T-cell (primary cell): ENCODE measurements at places on chromosomes 6 and 20. TPM values are rescaled to one million over a fixed set of nuclear protein-coding genes. Genes with fewer than 3 reads are reported as not detected.

RPP21 gene
- 38.4 TPM for total RNA-seq

IL17A gene
- not detected for total RNA-seq

TAP1 gene
- 117 TPM for total RNA-seq

DNA sequence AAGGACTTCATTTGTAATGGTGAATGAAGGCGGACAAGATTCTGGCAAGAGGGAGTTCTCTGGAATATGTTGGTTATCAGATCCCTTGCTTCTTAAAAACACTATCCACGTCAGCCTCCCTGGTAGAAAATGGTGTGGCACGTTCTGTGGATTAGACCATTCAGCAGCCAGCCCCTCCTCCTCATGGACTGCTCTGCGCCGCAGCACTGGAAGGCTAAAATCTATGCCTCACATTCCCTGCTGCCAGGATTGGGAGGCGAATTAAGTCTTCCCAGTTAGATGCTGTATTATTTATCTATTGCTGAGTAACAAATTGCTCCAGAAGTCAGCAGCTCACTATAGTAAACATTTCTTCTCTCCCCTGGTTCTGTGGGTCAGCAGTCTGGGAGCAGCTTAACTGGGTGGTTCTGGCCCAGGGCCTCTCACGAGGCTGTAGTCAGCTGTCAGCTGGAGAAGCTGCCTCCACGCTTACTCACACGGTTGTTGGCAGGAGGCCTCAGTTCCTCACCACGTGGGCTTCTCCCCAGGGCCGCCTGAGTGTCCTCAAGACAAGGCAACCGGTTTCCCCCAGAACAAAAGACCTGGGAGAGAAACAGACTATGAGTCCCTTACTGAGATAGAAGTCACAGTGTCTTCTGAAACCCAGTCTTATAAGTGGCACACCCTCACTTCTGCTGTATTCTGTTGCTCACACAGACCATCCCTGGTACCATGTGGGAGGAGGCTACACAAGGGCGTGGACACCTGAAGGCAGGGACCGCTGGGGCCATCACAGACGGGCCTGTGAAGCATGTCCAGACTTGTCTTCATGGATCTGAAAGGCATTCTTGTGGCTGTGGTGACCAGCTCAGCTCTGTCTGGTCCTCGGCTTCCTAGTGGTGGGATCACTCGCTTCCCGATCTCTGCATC, 101.0 kb downstream of the NRN1 start:
- no peaks in the 10 kb centered on the region for H3K36me3 ChIP-seq
- no peaks in the 10 kb centered on the region for H3K4me1 ChIP-seq
- no peak for DNase-seq
- no peak overlapping the region for H3K4me3 ChIP-seq
- H3K27ac ChIP-seq: no peak overlapping the region
- H3K27me3 ChIP-seq: no peaks in the 10 kb centered on the region

DNA sequence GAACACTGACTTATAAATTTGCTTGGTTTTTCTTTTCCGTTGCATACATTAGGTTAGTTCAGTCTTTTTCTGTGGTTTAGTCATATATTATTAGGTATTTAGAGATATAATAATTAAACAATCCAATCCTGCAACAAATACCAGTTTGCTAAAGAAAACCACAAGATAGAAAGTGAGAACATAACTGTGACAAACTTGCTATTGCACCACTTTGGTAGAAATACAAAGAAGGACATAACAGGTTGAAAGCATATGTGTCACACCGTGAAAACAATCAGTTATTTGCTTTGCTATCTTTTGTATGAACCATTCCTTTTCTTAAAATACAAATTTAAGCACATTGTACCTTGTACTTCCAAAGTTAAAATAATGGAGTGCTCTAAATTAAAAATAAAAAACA, 42.0 kb upstream of the KCNQ5 start:
- H3K4me1 ChIP-seq: no peaks in the 10 kb centered on the region
- H3K27me3 ChIP-seq: no peaks in the 10 kb centered on the region
- no peak for DNase-seq

- no peak overlapping the region for H3K27ac ChIP-seq
- no peaks in the 10 kb centered on the region for H3K4me1 ChIP-seq
- H3K4me3 ChIP-seq: no peak overlapping the region
- H3K27me3 ChIP-seq: no peaks in the 10 kb centered on the region
- no peak for DNase-seq
- no peaks in the 10 kb centered on the region for H3K36me3 ChIP-seq
Measured at GRCh38 chr6:146892283-146892612, 293.5 kb downstream of the ADGB start.

- no peaks in the 10 kb centered on the region for H3K27me3 ChIP-seq
- no peak for DNase-seq
- no peak overlapping the region for H3K27ac ChIP-seq
- no peaks in the 10 kb centered on the region for H3K4me1 ChIP-seq
- H3K36me3 ChIP-seq: no peaks in the 10 kb centered on the region
Measured at GRCh38 chr6:98044791-98045470, 761.9 kb upstream of the MMS22L start.

GRCh38 chr6:142659661-142660060, 285.3 kb downstream of the HIVEP2 start:
- H3K36me3 ChIP-seq: no peaks in the 10 kb centered on the region
- no peaks in the 10 kb centered on the region for H3K4me1 ChIP-seq
- no peak for DNase-seq
- no peak overlapping the region for H3K4me3 ChIP-seq

- no peaks in the 10 kb centered on the region for H3K36me3 ChIP-seq
- H3K4me1 ChIP-seq: no peaks in the 10 kb centered on the region
- no peaks in the 10 kb centered on the region for H3K27me3 ChIP-seq
- no peak for DNase-seq
- no peak overlapping the region for H3K4me3 ChIP-seq
Measured at GRCh38 chr20:19291024-19291817, 78.8 kb downstream of the SLC24A3 start.

- no peak overlapping the region for H3K4me3 ChIP-seq
- no peak overlapping the region for H3K27ac ChIP-seq
- H3K27me3 ChIP-seq: peaks cover 11% of the 10 kb centered on the region
- DNase-seq: no peak
- H3K36me3 ChIP-seq: no peaks in the 10 kb centered on the region
Measured at GRCh38 chr6:11036977-11037430, 7.1 kb downstream of the ELOVL2 start.

DNA sequence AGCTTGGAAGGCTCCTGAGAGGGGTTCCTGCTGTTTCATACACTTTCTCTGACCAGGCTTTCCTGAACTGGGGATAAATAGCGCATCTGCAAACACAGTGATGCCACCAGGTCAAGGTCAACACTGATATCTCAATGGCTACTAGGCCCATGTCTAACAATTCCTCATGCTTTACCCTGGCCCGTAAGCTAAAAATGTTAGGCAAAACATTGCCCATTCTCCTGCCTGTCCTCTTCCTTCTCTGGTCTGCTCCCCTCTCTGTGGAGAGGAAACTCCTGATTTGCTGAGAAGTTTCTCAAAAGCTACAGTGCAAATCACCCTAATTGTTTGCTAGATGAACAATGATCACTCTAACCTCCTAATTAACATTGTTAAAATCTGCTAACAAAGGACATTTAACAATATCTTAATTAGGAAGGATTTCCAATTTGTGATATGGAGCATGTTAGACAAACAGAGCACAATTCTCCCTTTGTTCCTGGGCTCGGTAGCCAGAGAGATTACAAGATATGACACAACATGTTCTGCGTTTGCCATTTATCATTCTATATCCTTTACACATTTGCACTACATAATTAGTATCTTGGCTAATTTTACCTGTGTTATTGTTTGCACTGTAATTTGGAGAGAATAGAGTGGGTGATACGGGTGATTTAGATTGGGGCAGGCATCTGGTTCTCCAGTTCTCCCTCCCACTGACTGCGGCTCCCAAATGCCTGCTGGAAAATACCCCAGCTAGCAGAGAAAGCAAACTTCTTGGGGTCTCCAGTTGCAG, 266.8 kb downstream of the CD83 start:
- H3K4me3 ChIP-seq: no peak overlapping the region
- peaks cover 6% of the 10 kb centered on the region for H3K4me1 ChIP-seq
- no peak overlapping the region for H3K27ac ChIP-seq
- no peaks in the 10 kb centered on the region for H3K36me3 ChIP-seq
- DNase-seq: no peak

GRCh38 chr6:45845567-45845966, 170.1 kb downstream of the CLIC5 start:
- H3K4me3 ChIP-seq: no peak overlapping the region
- no peak for DNase-seq
- no peak overlapping the region for H3K27ac ChIP-seq
- H3K4me1 ChIP-seq: no peaks in the 10 kb centered on the region
- no peaks in the 10 kb centered on the region for H3K36me3 ChIP-seq

DNA sequence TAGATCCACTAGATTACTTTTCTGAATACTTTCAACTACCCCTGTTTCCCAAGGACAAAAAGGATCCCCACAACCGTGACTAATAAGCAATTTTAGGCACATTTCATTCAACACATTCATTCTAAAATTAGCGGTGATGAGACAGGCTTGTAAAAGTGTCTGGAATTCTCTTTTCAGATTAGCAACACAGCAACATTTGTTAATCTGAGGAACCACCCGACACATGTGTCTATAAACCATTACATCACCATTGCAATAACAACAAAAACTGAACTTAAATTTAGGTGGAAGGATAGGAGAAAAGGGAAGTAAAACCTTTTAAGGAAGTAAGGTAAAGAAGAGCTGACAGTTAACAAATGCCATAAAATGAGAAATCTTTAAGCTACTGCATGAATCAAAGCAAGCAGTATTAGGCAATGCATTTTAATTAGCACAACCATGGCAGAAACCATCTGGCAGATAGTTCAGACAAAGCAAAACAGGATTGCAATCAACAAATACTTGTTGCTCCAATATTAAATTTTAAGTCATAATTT, 49.1 kb downstream of the MAP3K7 start:
- no peaks in the 10 kb centered on the region for H3K27me3 ChIP-seq
- no peaks in the 10 kb centered on the region for H3K4me1 ChIP-seq
- DNase-seq: no peak
- H3K36me3 ChIP-seq: peaks cover 27% of the 10 kb centered on the region

DNA sequence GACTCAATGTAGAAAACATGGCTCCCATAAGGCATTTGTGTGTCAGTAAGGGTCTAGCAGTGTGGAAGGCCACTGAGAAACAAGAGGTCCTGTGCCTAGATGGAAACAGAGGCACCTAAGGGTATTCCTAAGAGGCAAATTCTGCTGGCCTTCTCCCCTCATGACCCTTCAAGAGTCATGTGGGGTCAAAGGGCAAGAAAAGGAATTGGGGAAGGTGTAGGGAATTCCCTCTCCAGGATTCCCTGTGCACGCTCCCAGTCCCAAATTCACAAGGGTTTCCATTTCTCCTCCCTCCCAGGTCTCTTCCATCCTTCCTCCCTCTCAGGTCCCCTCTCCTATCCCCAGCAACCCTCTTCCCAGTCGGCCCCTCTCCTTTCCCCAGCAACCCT, 568 bp downstream of the AGPAT1 start:
- no peak for DNase-seq
- H3K4me3 ChIP-seq: peak overlapping the region; percentile 82
- peaks cover 16% of the 10 kb centered on the region for H3K36me3 ChIP-seq
- H3K4me1 ChIP-seq: peaks cover 46% of the 10 kb centered on the region
- peak overlapping the region; percentile 69 for H3K27ac ChIP-seq

GRCh38 chr6:88246654-88247053, 80.5 kb upstream of the CNR1 start:
- H3K4me3 ChIP-seq: no peak overlapping the region
- no peak overlapping the region for H3K27ac ChIP-seq
- no peaks in the 10 kb centered on the region for H3K27me3 ChIP-seq
- no peaks in the 10 kb centered on the region for H3K4me1 ChIP-seq
- no peak for DNase-seq
- no peaks in the 10 kb centered on the region for H3K36me3 ChIP-seq

GRCh38 chr6:121187833-121188200, 146.5 kb downstream of the TBC1D32 start:
- H3K36me3 ChIP-seq: no peaks in the 10 kb centered on the region
- no peak for DNase-seq
- no peak overlapping the region for H3K4me3 ChIP-seq
- no peak overlapping the region for H3K27ac ChIP-seq
- no peaks in the 10 kb centered on the region for H3K27me3 ChIP-seq

DNA sequence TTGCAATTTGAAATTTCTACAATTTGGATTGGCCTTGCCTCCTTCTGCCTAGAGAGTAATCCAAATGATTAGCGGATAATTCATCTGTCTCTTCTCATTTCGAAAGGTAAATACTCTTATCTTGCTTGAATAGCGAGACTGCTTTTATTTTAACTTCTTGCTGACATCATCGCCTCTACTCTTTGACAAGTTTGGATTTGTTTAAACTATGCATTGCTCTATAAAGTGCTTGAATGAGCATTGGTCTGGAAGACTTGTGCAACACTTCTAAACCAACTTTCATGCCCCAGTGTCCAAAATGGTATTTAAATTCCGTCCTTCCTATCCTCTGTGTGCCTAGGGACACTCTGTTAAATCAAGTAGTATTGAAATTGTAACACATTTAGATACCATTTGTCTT, 384.1 kb upstream of the SLC35B3 start:
- H3K4me1 ChIP-seq: no peaks in the 10 kb centered on the region
- H3K27me3 ChIP-seq: no peaks in the 10 kb centered on the region
- H3K27ac ChIP-seq: no peak overlapping the region
- H3K36me3 ChIP-seq: no peaks in the 10 kb centered on the region
- DNase-seq: no peak
- no peak overlapping the region for H3K4me3 ChIP-seq

DNA sequence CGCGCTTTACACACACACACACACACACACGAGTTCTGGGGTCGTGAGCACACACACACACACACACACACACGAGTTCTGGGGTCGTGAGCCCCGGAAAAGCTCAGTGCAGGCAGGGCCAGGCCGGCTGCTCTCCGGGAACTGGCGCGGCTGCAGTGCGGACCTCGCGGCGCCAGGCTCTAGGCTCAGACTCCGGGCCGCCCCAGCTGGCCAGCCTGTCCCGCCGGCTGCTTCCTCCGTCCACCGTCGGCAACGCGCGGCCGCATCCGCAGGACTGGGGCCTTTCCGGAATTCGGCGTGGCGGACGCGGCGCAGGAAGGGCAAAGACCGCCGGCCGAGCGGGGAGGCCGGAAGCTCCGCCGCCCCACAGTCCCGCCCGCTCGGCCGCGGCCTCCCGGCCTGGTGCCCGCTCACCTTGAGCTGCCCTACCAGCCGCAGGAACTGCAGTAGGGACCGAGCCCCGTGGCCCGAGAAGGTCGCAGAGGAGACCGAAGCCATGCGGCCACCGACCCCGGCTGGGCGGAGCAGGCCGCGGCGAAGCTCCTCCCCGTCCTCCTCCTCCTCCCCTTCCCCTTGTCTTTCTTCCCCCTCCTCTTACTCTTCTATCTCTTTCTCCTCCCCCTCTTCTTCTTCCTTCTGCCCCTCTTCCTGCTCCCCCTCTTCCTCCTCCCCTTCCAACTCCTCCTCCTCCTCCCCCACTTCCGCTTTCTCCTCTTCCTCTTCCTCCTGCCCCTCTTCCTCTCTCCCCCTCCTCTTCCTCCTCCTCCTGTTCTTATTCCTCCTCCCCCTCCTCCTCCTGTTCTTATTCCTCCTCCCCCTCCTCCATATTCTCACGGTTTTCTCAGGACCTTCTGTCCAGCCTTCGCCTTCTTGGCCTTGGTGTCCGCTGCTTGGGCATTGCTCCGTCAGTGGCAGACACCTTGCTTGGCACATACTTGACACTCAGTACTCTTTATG, at the start of gene HDDC2:
Gene HDDC2 (minus strand): TSS at position 533 of the 957 bp plus-strand sequence. CDS start 35 bp downstream, at position 498.
- no peaks in the 10 kb centered on the region for H3K36me3 ChIP-seq
- H3K4me1 ChIP-seq: peaks cover 28% of the 10 kb centered on the region
- peak within 1 kb of the TSS; percentile 78 for H3K4me3 ChIP-seq
- peak within 1 kb of the TSS; percentile 81 for H3K27ac ChIP-seq
- peak; percentile 58 for DNase-seq

- H3K36me3 ChIP-seq: no peaks in the 10 kb centered on the region
- DNase-seq: no peak
- H3K27ac ChIP-seq: no peak overlapping the region
- H3K4me1 ChIP-seq: no peaks in the 10 kb centered on the region
- H3K27me3 ChIP-seq: no peaks in the 10 kb centered on the region
Measured at GRCh38 chr6:22442826-22443225, 126.5 kb upstream of the HDGFL1 start.
